ENCODE measurements at places on chromosomes 12 and 14. TPM values are rescaled to one million over a fixed set of nuclear protein-coding genes. Genes with fewer than 3 reads are reported as not detected.

The P2RX2 gene
- 0.19 TPM for total RNA-seq

The POTEM gene
- not detected for total RNA-seq

The NFE2 gene
- 17.2 TPM for total RNA-seq

The MAP3K9 gene
- total RNA-seq, result 27.6 TPM

The SIX1 gene
- 0.79 TPM for total RNA-seq

The PPP4R4 gene
- 13.5 TPM for total RNA-seq

The GUCY2C gene
- total RNA-seq, result 1.2 TPM

The MANSC4 gene
- total RNA-seq, result 1.1 TPM

The ZDHHC22 gene
- total RNA-seq, result 0.13 TPM

The CFAP54 gene
- total RNA-seq, result 5.9 TPM

The AQP2 gene
- total RNA-seq, result 0.29 TPM

The IL31 gene
- total RNA-seq, result not detected

The OAS2 gene
- total RNA-seq, result not detected

The MANSC1 gene
- total RNA-seq, result 30.7 TPM

The NEDD1 gene
- 24.9 TPM for total RNA-seq

The KIF26A gene
- total RNA-seq, result 7.0 TPM

The SYT1 gene
- 4.2 TPM for total RNA-seq

The TAS2R43 gene
- 1.2 TPM for total RNA-seq

The OR11H6 gene
- total RNA-seq, result not detected

The PFDN5 gene
- 379 TPM for total RNA-seq

The SDSL gene
- total RNA-seq, result 14.0 TPM

The CNTN1 gene
- 3.1 TPM for total RNA-seq

The IFT81 gene
- 48.7 TPM for total RNA-seq

The OR4K14 gene
- not detected for total RNA-seq

The CRIP2 gene
- total RNA-seq, result 17.0 TPM

The DNAAF2 gene
- total RNA-seq, result 18.9 TPM

The SERPINA9 gene
- not detected for total RNA-seq

The CAPS2 gene
- 12.7 TPM for total RNA-seq

The TRHDE gene
- 2.7 TPM for total RNA-seq

The FZD10 gene
- total RNA-seq, result 0.24 TPM

The COX6A1 gene
- 318 TPM for total RNA-seq

The EPYC gene
- total RNA-seq, result not detected

The NDRG2 gene
- 58.6 TPM for total RNA-seq

The GALNT6 gene
- total RNA-seq, result 3.7 TPM

The PAX9 gene
- total RNA-seq, result 0.77 TPM

The RIC8B gene
- 24.7 TPM for total RNA-seq

Measured in progenitor cell of endocrine pancreas (in vitro differentiated cells).